ENCODE measurements at places on chromosomes 1 and 21. TPM values are rescaled to one million over a fixed set of nuclear protein-coding genes. Genes with fewer than 3 reads are reported as not detected.

DNA sequence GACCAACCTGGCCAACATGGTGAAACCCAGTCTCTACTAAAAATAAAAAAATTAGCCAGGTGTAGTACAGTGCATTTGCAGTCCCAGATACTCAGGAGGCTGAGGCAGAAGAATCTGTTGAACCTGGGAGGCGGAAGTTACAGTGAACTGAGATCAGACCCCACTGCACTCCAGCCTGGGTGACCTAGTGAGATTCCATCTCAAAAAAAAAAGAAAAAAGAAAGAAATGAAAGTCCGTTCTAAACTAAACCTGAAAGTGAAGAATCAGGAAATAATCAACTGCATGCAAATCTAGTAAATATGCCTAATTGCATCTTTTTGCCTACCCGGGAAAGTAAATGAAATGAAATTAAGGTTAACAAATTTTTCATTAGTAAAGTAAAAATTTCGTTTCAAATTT is 99.6 kb downstream of the ZZZ3 start:
- no peak for DNase-seq

DNA sequence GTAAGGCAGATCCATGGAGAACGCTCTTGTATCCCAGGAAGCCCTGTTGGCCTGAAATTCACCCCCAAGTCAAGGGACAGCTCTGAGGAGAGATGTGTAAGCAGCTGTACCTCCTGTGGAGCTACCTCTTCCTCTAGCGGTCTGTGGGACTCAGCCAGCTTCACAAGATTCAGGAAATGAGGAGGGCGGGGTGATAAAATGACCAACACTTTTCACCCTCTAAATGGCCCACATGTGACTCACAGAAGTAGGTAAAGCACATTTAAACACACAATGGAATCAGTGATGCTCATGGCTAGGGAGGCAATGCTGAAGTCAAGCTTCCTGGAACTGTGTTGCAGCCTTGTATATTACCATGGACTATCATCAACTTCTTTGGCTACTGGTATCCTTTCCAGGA is at the start of gene SH2D1B:
Gene SH2D1B (minus strand): TSS at position 135 of the 400 bp plus-strand sequence. CDS start 120 bp downstream, at position 15.
- no peak for DNase-seq

DNA sequence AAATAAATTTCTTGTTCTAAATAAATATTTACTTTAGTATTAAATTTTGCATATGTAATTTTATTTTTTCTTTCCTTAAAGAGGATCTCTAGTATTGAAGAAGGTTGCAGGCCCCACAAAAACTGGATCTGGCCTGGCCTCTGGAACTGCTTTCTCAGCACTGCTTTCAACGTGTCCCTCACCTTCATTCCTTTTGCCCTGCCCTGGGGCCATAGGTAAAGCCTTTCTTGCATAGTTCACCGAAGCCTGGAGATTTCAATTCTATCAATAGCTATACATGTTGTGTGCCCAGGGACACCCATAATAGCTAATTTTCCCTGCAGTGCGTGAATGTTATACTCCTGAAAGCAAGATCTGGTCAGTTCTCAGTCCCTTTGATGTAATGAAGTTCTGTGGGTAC is 12.0 kb upstream of the GPR137B start:
- DNase-seq = no peak

GRCh38 chr1:85363521-85363920 is 87.1 kb upstream of the BCL10 start:
- DNase-seq = no peak

DNA sequence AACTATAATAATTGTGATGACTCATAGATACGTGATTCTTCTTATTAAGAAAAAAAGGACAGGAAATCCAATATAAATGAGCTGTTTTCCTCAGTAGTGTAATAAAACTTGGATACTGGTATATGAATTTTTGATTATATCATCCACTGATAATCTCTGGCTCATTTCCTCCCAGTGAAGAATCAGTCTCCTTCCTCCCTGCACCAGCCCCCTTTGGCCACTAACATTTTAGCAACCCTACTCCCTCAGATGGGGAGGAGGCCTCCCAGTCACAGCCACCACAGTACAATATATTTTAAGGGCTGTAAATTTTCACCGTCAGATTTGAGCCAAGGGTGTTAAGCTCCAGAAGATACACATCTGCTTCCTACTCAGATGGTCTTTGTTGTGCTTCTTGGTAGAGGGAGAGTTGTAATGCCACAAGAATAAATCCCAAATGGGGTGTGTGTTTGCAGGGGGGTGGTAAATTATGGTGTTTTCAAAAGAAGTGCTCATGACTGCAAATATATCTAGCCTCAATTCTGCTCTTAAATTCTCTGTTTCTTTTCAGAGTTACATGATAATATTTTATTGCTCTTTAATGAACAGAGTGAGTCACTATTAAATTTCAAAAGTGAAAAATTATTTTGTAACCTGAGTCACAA is 153.5 kb downstream of the HLX start:
- no peak for DNase-seq

DNA sequence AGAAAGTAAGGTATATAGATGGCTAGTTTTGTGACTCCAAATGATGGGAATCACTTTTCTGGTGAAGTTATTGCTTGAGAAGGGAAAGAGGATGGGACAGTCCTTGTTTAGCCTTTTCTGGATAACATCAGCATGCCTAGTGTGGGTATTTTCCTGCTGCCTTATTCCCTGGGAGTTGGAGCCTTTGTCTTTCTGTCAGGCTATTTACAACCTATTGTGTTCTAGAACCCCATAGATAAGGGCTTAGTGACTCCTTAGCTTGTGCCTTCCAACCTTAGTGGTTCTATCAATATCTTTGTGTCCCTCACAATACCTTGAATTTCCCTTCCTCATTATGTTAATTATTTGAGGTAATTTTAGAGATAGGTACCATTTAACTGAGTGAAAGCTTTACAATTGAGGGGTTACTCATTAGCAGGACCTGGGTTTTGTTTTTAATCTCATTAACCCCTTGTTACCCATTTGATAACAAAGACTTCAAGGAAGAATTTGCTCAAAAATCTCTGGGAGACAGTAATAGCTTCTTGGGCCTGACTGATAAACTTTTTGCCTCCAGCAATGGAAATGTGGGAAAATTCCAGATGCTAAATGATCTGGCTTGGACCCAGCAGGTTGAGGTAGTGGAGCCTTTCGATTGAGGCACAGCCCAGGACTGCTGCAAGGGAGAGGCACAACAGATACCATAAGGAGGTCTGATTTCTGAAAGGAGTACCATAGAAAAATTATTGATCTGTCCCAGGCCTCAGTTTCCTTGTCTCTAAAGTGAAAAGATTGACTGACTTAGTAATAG is 49.0 kb downstream of the CACHD1 start:
- DNase-seq = no peak

- DNase-seq = no peak
Observed at GRCh38 chr1:211920141-211920572, 89.6 kb upstream of the LPGAT1 start.

- DNase-seq = no peak
Observed at GRCh38 chr21:42440187-42440792, 36.6 kb downstream of the UBASH3A start.

GRCh38 chr1:12424793-12425192 is 193.2 kb downstream of the DHRS3 start:
- no peak for DNase-seq

DNA sequence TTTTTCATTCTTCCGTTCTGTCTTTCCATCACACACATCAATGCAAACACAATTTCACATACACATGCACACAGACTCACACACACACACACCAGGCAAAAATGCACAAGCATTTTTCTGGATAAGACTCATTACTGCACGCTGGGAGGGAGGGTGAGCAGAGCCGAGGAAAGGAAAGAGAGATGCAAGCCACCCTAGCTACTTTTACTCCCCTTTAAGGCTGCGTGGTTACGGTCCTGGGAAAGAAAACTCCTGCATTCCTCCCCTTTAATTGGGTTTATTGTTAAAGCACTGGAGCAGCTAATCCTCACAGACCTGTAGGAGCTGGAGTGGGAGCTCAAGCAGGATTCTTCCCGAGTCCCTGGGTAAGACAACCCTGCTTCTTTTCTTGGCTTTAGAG is at the start of gene CAMK1G:
Gene CAMK1G (plus strand): TSS at position 307 of the 400 bp plus-strand sequence. CDS start 11,270 bp downstream, outside the sequence.
- no peak for DNase-seq

DNA sequence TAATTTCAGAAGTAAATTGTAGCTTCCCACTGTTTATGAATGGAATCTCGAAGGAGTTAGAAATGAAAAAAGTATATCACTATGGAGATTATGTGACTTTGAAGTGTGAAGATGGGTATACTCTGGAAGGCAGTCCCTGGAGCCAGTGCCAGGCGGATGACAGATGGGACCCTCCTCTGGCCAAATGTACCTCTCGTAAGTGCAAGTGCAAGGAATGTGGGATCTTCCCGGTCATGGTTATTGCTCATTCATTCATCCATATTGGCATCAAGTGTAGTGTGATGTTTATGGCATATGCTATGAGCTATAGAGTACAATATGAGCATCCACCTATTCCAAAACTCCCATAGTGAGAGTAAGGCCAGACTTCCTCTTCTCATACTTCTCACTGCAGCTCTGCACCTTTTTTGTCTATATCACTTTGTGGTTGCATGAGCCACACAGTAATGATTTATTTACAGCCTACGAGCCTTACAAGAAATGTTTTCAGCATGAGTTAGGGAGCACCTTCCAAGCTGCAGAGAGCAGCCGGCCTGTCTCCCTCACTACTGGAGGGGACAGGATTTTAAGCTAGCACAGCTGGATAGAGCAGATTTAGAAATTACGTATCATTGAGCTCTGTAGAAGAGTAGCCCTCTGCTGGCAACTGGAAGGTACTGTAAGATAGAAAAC is 24.9 kb upstream of the CR1L start:
- peak; percentile 10 for DNase-seq

Gene AKR7A3
- not detected for polyA plus RNA-seq

Gene TTLL10
- polyA plus RNA-seq = not detected
